ENCODE measurements at places on chromosomes 5 and 9.

GRCh38 chr5:73437101-73437776, 11.3 kb downstream of the FOXD1 start:
- DNase-seq, result no peak

- DNase-seq, result no peak
Measured at GRCh38 chr9:129472651-129473102, 148.2 kb downstream of the C9orf50 start.

DNA sequence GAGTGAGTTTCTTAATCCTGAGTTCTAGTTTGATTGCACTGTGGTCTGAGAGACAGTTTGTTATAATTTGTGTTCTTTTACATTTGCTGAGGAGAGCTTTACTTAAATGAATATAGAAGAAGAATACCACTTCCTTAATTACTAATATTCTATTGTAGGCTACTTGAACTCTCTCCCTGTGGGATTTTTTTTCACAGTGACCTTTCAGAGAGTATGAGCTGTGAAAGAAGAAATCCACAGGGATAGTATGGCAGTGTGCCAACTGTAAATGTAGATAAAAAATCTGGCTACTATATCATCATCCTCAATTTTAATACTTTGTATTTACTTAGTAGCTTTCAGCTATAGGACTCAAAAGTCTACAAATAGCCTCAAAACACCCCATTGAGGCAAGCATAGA, 67.3 kb downstream of the COMMD10 start:
- no peak for DNase-seq

- DNase-seq, result no peak
Measured at GRCh38 chr5:77867194-77867691, 91.1 kb upstream of the TBCA start.

GRCh38 chr9:4020038-4020754, 279.7 kb downstream of the GLIS3 start:
- no peak for DNase-seq

GRCh38 chr5:150323092-150323491, 20.4 kb upstream of the ARSI start:
- DNase-seq, result no peak

DNA sequence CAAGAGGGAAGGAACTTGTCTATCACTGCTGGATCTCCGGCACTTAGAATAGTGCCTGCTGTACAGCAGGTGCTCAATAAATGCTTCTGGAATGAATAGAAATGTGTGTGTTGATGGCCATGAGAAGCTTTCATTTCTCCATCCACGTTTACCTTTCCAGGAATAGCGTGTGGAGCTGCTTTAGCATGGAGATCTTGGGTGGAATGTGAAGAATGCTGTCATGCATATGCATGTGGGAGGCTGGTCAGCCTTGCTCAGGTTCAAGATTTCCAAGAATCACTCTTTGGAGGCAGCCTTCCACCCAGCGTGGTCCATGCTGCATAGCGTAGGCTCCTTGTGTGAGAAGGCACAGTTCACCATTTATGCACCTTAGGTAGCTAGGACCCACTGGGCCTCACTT, 19.2 kb downstream of the COL15A1 start:
- DNase-seq, result no peak

GRCh38 chr9:27094640-27095298, 14.3 kb upstream of the TEK start:
- DNase-seq, result no peak

DNA sequence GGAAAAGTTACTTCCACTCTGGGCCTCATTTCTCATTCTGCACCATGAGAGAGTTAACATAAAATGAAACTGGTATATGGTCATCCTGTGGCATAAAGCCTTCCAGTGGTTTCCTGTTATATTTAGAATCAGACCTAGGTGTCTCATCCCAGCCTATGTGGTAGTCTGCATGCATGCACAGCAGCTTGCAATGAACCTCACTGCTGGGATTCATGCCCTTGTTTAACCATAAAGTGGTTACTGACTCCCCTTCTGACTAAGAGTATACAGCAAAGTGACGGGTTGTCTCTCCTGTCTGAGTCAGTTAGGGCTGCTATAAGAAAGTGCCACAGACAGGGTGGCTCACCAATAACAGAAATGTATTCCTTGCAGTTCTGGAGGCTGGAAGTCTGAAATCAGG, 14.7 kb upstream of the TDRD7 start:
- DNase-seq, result no peak

- DNase-seq, result no peak
Measured at GRCh38 chr9:132671620-132672412, 1.6 kb downstream of the GTF3C4 start.

DNA sequence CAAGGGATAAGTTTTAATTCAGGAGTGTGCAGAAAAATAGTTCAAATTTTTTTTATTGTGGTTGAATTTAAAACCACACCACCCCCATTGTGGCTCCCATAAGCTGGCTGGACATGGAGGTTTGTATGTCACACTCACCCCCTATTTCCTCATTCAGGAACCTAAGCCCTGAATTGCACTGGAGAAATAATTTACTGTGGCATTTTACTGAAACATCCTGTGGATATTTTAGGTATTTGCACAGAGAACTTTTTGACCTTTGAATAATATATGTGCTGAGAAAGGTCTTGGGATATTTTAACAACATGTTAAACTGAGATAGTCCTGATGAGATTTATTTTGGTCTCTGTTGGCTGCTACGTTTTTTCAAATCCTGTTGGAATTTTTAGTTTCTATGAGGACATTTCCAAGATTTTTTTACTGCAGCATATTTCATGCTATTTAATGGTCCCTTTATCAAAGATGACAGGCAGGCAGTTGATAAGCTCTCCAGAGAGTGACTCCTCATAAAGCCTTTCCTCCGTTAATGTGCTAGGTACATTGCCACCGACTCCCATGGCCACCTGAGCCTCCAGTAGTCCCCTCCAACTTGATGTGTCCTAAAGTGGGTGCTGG, 51.2 kb upstream of the PALM2AKAP2 start:
- no peak for DNase-seq

GRCh38 chr9:4266602-4267001, 33.3 kb downstream of the GLIS3 start:
- no peak for DNase-seq

DNA sequence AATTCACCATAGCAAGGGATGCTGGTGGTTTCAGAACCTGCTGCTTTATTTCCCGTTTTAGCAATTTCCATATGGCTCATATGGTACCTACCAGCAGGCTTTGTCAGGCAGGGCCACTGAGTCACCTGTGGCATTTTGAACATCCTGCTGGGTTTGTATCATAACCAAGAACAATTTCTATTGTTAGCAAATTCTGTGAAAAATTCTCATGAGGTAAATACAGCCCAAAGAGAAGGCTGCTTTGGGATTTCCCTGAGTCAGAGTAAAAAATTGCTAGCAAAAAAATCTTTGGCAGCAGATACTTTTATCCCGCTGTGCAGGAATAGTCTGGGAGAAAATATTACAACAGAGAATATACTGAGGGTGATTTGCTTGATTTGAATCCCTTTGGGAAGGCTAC, 52.7 kb downstream of the PRR16 start:
- no peak for DNase-seq

DNA sequence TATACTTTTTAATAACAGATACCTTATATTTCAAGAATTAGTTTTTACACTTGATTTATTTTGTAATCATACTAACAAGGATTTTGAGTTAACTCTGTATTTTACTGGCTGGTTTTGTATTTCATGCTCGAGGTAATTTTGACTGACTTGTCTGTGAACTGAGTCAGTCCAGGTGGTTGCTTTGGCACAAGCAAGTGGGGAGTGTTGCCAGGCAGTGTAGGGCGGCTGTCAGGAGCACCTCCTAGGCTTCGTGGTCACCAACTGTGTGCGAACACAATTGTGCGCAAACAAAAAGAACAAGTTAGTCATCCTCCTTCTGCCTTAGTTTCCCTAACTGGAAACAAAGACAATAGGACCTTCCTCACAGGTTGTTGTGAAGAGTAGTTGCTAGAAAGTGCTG, 286.3 kb downstream of the ADGRV1 start:
- DNase-seq, result no peak

DNA sequence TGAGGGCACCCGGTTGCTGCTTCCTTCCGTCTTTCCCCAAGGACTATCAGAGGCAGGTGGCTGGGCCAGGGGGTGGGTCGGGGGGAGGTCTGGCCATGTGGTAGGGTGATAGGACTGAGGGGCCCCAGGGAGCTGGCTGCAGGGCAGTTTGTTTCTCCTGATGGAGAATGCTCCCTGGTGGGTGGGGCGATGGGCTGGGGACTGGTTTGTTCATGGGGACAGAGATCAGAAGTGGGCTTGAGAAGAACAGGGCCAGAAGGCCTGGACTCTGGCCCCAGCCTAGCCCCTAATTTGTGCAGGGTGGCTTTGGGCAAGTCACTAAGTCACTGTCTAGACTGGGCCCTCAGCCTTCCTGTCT, 117.4 kb downstream of the RGS3 start:
- DNase-seq, result no peak

GRCh38 chr9:113350937-113351336, 1.6 kb downstream of the BSPRY start:
- DNase-seq, result peak; percentile 22

DNA sequence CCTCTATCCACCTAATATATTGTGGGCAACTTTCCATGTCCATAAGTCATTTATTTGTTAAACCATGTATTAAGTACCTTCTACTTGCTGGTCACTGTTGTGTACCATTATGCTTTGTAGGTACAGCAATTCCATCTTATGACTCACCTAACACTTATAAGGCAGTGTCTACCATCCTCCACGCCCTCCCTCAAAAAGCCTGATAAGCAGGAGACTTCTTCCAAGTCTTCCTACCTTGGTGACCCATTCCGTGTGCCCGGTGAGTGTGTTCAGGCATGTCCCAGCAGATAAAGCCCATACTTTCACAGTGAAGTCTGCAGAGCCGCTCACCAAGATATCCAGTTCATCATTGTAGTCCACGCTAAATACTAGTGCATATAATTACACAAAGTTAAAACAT, 17.4 kb downstream of the FBXW2 start:
- DNase-seq, result no peak

GRCh38 chr5:132313366-132313765, 19.2 kb downstream of the SLC22A4 start:
- DNase-seq, result no peak

- no peak for DNase-seq
Measured at GRCh38 chr5:102583276-102584124, 84.7 kb upstream of the SLCO6A1 start.

DNA sequence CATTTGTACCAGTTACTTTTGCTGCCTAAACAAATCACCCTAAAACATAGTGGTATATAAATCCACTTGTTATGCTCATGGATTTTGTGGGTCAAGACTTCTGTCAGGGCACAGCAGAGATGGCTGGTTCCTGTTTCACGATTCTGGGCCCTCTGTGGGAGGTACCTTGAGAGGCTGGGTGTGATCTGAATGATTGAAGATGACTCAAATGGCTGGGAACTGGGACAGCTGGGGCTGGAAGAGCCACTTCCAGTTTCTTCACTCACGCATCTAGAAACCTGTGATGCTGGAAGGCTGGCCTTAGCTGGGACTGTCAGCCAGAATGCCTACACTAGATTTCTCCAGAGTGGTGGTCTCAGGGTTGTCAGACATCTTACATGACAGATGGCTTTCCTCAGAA, 88.1 kb downstream of the KIF4B start:
- no peak for DNase-seq

DNA sequence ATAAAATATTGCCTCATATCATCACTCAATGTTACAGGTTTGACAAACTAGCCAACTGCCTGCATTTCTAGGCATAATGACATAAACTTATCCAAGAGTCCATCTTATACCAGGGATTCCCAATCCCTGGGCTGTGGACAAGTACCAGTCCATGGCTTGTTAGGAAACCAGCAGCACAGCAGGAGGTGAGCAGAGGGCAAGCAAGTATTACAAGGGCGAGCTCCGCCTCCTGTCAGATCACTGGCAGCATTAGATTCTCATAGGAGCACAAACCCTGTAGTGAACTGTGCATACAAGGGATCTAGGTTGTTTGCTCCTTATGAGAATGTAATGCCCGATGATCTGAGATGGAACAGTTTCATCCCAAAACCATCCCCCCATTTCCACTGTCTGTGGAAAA, 144.9 kb downstream of the PRKACG start:
- no peak for DNase-seq

DNA sequence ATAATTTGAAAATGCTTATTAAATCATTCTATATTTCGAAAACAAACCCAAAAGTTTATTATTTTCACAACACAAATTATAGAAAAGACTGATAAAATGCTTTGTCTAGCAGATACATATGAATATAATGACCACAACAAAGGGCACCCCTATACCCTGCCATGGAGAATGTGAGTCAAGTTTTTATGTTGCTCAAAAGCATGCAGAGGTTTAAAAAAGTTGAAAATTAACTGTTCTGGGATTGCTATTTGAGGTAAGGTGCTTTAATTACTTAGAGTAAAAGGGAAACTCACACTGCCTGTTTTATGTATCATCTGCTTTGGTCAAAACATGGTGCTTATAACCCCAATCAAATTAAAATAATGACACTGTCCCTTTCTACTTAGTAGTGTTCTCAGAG, 41.0 kb downstream of the MLANA start:
- DNase-seq, result no peak

GRCh38 chr5:91225848-91226686, 157.1 kb downstream of the ARRDC3 start:
- peak; percentile 62 for DNase-seq

DNA sequence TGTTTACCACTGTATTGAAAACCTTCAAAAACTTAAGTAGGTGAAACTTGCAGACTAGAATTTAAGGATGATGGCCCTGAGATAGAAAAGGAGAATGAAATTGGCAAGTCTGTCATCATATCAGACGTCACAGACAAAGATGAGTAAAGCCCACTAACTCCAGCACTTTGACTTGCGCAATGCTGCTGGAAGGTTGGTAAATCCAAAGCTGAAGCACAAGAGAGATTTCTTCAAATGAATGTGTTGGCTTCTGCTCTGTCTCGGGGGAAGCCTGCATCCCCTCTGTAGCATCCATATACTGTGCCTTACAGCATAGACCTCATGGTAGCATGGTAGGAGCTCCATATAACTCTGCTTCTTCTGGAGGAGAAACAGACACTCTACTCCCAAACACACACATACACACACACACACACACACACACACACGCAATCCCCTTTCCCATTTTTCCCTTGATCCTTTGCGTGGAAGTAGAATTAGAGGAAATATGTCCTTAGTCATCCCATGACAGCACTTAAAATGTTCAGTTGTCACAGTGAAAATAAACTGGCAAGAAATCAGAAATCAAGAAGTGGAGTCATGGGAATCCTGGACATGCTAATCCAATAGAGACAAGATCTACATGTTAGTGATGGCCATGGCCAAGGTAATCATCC, 241.5 kb downstream of the NR3C1 start:
- DNase-seq, result no peak

DNA sequence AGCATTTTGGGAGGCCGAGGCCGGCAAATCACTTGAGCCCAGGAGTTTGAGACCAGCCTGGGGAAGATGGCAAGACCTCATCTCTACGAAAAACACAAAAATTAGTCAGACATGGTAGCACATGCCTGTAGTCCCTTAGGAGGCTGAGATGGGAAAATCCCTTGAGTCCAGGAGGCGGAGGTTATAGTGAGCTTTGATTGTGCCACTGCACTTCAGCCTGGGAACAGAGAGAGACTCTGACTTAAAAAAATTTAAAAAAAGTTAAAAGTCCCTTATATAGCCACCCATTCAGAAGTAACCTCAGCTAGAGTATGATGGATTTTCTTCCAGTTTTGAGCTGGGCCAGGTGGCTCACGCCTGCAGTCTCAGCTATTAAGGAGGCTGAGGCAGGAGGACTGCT, 72.4 kb downstream of the UGCG start:
- no peak for DNase-seq
